ENCODE measurements at places on chromosomes 5 and 9.

GRCh38 chr5:113792806-113793205, 279.3 kb downstream of the YTHDC2 start:
- DNase-seq, result no peak

- DNase-seq, result no peak
Measured at GRCh38 chr5:84370176-84370575, 14.5 kb downstream of the EDIL3 start.

DNA sequence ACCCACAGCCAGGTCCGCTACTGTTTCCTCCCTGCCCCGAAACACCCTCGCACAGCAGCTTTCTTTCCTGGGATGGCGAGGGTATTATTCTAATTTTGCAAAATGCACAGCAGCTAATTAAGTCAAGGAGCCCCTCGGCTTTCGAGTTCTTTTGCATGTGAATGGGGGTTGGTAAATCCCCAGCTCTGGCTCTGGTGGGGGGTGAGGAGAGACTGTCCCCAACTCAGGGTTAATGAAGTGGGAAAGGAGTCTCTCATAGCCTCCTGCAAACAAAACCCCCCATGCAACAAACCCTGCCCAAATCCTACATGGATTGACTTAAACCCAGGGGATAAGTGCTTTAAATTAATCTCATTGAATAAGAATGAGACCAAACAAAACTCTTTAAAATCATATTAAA, 8.8 kb downstream of the BARHL1 start:
- no peak for DNase-seq

DNA sequence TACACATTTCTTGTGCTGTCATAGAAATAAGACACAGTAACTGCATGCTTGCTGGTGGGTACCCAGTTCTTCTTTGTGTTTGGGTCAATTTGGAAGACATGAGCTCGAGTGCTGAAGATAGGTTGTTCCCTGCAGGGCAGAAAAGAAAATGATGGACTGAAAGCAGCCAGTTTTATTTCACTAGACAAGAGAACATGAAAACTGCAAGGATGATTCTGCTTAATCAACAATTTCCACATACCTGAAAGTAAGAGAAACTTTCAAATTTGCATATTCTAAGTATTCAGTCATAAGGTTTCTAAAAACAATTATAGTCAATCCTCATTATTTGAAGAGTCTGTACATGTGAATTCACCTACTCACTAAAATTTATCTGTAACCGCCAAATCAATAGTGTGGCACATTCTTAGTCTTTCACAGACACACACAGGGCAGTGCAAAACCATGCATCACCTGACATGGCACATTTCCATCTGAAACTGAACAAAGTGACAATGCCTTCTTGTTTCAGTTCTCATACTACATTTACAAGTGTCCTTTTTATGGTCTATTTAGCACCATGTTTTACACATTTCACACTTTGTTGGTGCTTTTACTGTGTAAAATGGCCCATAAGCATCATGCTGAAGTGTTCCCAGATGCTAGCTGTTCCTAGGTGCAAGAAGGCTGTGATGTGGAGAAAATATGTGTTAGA, 56.9 kb downstream of the HOMER1 start:
- no peak for DNase-seq

DNA sequence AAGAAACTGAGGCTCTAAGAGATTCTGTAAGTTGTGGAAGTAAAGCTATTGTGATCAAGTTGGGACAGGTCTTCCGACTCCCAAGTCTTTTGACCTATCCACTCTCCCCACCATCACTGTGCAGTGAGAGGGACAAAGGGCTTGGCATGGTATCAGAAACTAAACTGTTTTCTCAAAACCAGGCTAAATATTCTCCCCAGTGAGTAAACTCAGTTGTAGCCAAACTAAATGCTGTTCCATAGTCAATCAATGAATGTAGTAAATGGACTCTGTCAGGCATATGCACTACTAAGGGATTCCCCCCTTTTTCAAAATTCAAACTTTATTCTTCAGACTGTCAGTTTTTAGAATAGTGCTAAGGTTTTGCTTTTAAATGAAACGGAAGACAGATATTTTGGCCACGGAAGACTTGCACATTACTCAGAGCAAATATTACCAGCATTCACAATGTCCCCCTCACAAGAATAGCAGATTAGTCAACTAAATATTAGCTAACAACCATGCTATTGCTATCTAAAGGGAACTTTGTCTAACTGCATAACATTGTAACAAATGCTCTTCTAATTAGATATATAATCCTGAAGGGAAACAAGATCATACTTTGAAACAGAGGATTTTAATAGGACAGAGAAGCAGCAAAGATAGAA, 7.1 kb downstream of the PRKAA1 start:
- DNase-seq, result no peak
